ENCODE measurements at places on chromosomes 2 and 18. TPM values are rescaled to one million over a fixed set of nuclear protein-coding genes. Genes with fewer than 3 reads are reported as not detected.

GRCh38 chr18:21112543-21113105, 1.0 kb upstream of the ROCK1 start:
- no peak for DNase-seq

DNA sequence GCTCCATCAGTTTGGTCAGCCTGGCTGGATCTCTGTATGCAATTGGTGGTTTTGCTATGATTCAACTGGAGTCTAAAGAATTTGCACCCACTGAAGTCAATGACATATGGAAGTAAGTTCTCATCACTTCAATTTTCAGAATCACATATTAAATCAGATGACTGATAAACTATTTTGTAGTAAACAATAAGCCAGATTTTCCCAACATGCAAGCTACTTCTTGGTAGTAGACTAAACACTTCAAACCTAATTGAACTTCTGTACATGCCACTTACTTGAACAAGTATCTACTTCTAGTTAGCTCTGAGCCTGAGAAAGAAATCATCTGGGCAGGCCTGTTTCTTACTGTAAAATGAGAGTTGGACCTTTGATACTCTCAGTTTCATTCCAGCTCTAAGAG, 11.4 kb downstream of the KLHL41 start:
- no peak for DNase-seq

GRCh38 chr2:207338220-207338607, 172.5 kb upstream of the KLF7 start:
- DNase-seq, result no peak

GRCh38 chr18:12271376-12272235, 17.4 kb downstream of the CIDEA start:
- no peak for DNase-seq

DNA sequence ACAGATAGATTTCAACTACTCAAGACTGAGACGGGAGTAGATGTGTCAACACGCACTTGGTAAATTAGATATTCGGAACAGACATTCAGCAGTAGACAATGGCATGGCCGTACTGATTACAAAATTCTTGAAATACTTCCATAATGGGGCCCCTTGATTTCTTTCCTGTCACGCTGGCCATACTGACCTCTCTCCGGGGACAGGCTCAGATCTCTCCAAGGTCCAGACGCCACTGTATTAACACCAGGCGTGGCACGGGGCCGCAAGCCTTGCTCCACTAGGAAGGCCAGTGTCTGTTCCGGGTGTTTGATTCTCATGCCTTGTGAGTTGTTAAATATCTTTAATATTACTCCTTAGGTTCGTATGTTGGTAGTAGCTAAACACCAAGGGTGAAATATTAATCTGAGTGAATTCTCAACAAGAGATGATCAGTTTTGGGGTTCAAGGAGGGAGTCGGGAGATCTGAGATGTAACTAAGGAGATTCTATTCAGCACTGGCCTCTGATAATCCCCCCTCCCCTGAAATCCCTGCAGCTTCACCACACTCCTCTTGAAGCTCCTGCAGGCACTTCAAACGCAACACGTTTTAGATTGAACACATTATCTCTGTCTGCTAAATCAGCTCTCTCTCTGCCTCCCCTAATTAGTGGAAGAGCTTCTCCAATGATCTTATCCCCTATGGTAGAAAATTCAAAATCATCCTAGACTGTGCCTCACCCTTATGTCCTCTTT, 2.2 kb upstream of the EHD3 start:
- DNase-seq, result no peak

- DNase-seq, result no peak
Observed at GRCh38 chr2:129812071-129812470, 167.4 kb upstream of the RAB6C start.

- DNase-seq, result no peak
Observed at GRCh38 chr2:145324748-145325147, 804.8 kb upstream of the ZEB2 start.

Gene PAX8
- total RNA-seq, result 1.1 TPM

Gene LYG1
- total RNA-seq, result 0.54 TPM

Gene SKA1
- 5.4 TPM for total RNA-seq
